ENCODE measurements at places on chromosomes 7 and 10. TPM values are rescaled to one million over a fixed set of nuclear protein-coding genes. Genes with fewer than 3 reads are reported as not detected.

Gene SLC39A12
- total RNA-seq = not detected

Gene ADAP1
- 4.1 TPM for total RNA-seq

Gene STEAP4
- not detected for total RNA-seq

Gene ZNF736
- 0.02 TPM for total RNA-seq

Gene ZNF488
- total RNA-seq = 9.7 TPM

Gene LRIT1
- not detected for total RNA-seq

Gene HK1
- 44.6 TPM for total RNA-seq

Gene AGR2
- 104 TPM for total RNA-seq

Gene LRRC18
- not detected for total RNA-seq

Gene TLX1
- not detected for total RNA-seq

Gene EPO
- not detected for total RNA-seq

Gene EBF3
- total RNA-seq = 0.20 TPM

Gene ZNF425
- 1.7 TPM for total RNA-seq

Gene GNG11
- 40.0 TPM for total RNA-seq

Gene GPER1
- 1.1 TPM for total RNA-seq

Gene CPVL
- total RNA-seq = 0.55 TPM

Gene MYL10
- total RNA-seq = not detected

Gene LIPK
- total RNA-seq = not detected

Gene ENO4
- 0.14 TPM for total RNA-seq

Gene TFAM
- total RNA-seq = 64.7 TPM

Gene KLF14
- not detected for total RNA-seq

Gene RNF148
- total RNA-seq = not detected

Gene GIMAP7
- not detected for total RNA-seq

Gene CALML3
- total RNA-seq = not detected

Gene CRTAC1
- 2.0 TPM for total RNA-seq

Gene OR9A2
- not detected for total RNA-seq

Gene GIMAP6
- not detected for total RNA-seq

Gene FAM200A
- total RNA-seq = 6.9 TPM

Gene CHST3
- 51.6 TPM for total RNA-seq

Gene CDC14C
- 0.05 TPM for total RNA-seq

Gene ADD3
- 3.1 TPM for total RNA-seq

Gene ACTR3C
- total RNA-seq = 0.36 TPM

Gene PIK3CG
- total RNA-seq = not detected
